ENCODE measurements at places on chromosomes 6 and 20.

DNA sequence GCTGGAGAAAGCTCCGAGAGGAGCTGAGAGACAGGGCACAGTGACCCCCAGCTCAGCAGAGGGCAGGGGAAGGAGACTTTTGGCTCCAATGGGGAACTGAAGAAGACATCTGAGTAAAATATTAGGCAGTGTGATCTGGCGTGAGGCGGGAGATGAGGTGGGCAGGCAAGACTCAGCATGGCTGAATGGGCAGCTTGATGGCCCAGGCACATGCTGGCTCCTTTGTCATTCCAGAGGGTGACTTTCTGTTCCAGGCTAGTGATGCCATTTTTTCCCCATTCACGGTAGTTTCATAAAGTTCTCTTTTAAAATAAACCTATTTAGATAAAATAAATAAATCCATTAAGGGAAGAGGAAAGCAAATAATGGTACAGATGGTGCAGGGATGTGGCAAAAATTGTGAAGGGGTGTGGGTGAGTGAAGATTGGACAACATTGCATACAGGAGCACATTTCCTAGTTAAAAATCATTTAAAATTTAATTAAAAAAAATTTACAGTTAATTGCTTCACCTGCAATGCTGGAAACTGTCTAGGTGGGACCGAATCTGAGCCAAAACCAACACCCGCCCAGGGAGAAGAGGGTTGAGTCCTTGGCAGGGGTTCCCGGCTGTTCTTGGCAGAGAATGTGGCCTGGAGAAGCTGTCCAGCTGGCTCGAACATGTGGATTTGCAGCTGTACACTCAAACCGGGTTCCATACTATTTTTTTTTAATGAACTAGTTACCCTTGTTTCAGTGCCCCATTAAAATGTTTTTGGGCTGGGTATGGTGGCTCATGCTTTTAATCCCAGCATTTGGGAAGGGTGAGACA lies 41.7 kb upstream of the PRELID3B start:
- DNase-seq = no peak

- DNase-seq = no peak
These were observed 91.4 kb upstream of the NEDD9 start for GRCh38 chr6:11323666-11324452.

DNA sequence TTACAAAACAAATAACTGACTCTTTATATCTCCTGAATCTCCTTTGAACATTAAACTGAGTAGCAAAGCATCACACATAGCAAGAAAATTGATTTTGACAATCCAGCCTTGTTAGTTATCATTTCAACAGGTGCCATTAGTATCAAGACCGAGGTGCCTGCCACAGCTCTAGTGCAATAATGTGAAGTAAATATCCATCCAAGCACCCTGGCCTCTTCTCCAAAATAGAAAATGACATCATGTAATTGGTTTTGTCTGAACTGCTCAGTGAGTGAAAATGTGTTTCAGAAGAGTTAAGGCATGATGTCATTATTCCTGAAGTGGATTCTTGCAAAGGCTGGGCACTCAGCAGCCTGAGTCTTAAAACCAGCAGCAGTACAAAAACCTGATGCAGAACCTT lies 341.4 kb downstream of the PLCB1 start:
- DNase-seq = no peak

DNA sequence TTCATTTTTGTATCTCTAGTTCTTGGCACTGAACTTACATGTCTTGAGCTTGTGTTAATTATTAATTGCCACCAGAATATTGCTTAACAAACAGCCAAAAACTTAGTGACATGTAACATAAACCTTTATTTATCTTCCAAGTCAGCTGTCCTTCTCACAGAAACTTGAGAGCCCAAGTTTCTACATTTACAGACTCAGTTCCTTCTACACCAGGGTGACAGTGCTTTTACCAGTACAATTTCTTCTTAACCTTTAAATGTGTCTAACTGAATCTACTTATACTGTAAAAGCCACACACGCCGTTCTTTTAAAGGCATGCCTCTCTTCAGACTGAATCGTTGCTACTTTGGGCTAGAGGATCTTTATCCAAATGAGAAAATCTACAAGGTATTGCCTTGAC lies 539.2 kb downstream of the GRIK2 start:
- no peak for DNase-seq

DNA sequence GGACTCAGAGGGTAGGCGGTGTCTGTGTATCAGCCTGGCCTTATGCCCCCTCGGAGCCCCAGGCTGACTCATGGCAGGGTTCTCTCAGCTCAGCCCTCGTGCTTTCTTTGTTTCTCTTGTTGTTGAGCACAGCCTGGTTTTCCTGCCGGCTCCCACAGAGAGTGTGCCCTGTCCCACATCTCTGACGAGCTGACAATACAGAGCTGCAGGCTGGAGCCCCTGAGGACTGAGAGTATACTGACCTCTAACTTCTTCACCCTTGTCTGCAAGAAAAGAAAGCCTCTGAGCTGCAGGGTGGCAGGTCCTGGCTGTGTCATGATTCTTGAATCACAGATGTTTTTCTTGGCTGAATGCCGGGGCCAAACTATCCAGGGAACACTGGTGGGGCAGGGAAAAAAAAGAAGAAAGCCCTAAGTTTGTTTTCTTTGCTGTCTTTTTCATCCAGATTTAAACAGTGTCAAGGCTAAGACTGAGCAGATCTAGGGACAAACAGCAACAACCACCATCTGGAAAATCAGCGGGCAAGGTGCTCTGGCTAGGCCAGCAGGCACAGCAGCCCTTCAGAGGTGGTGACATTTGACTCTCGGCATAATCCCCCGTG lies 63.3 kb upstream of the ZNF133 start:
- DNase-seq = no peak

All from activated CD8-positive, alpha-beta memory T cell treated with anti-CD3 and anti-CD28 coated beads for 1 hour (primary cell).